HuH-7 (cell line): ENCODE measurements at places on chromosomes 4 and X.
A peak's percentile ranks its signal among the peaks of the same experiment; 100 is the strongest.

GRCh38 chr4:105709081-105709450 is 482 bp downstream of the GSTCD start:
- peak; percentile 23 for DNase-seq

DNA sequence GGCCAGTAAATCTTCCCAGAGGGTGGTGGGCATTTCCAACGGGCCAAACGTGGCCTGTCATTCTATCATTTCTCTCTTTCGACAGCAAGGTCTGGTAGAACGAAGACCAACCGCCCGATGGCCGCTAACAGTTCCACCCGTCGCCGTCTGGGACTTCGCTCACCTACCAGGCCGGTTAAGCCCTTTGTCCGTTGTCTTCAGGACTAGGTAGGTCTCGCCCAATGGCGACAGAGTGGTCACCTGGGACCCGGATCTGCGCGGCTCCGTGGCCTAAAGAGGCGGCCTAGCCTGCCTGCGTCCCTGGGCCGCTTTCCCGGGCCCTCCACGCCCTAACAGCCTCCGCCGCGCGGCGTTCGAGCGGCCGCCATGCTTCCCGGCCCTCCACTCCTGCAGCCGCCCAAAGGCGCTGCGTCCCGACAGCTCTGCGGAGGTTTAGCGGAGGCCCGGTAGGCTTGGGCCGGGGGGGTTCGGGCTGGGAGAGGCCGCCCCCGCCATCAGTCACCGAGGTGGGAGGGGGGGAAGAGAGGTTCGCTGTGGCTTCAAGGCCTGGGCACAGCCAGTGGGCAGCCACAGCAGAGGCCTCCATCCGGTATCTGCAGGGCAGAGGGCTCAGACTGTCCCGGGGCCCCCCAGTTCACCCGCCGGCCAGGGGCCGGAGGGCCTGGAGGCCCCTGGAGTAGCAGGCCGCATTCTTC is 194.0 kb upstream of the BRWD3 start:
- DNase-seq, result no peak

GRCh38 chr4:167842487-167842886 is 249.8 kb upstream of the ANXA10 start:
- DNase-seq, result no peak

GRCh38 chr4:180280726-180281297 is 1962.4 kb upstream of the TENM3 start:
- DNase-seq, result no peak

DNA sequence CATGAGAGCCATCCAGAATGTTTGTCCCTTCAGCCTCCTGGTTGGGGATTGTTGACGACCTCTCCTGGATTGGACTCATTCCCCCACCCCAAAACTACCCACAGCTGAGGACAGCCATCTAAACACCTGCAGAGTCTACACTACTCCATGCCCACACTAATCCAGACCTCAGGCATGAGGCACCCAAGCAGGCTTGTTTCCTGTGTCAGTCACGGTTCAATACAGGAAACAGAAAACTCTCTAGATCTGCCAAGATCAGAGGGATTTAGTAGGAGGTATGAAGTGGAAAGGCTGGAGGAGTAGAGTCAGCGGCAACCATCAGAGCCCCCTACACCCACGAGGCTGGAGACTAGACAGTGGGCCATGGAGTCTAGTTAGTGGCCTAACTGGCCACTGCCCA is 37.7 kb downstream of the HAND2 start:
- DNase-seq, result no peak

- no peak for DNase-seq
These were observed 113.8 kb upstream of the ENPP6 start for GRCh38 chr4:184331268-184331995.

DNA sequence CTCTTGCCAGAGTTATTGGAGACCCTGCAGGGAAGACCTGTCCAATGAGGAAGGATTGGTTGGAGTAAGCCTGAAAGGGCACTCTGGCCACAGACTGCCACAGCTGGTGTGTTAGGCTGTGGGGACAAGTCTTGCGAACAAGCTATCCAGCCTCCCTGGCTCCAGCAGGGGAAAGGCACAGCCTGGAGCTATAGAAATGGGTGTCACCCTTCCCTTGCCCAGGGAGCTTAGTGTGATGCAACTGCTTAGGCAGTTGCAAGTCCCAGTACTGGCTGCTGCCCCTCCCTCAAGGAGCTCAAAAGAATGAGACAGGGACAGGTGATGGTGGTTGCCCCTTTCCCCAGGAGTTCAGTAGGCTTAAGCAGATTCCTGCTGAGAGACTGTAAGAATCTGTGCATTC is 165.7 kb upstream of the CT83 start:
- DNase-seq, result no peak

- no peak for DNase-seq
These were observed 5.8 kb upstream of the CDKN2AIP start for GRCh38 chr4:183438458-183439113.

- DNase-seq, result no peak
These were observed 9.7 kb upstream of the PYURF start for GRCh38 chr4:88533088-88533790.

- DNase-seq, result no peak
These were observed 85.1 kb upstream of the CTSO start for GRCh38 chr4:156038772-156039171.

DNA sequence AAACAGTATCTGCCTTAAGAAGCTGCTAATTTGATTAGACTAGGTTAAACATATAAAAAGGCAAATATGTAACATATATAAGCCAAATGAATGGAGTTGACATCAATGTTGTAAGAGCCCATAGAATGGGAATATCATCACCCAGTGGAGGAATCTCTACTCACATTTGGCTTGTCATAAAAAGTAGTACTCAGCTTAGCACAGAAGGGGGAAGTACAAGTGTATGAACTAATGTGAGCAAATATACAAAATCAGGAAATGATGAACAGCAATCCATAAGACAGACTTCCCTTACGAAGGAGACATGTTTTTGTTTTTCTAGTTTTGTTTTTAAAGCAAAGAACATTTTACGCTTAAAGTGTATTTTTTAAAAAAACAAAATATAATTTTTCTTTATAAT is 74.9 kb downstream of the MAB21L2 start:
- no peak for DNase-seq

GRCh38 chr4:125979950-125980349 is 665.2 kb downstream of the FAT4 start:
- no peak for DNase-seq

GRCh38 chr4:76179398-76180318 is 31.5 kb upstream of the NUP54 start:
- peak; percentile 72 for DNase-seq

DNA sequence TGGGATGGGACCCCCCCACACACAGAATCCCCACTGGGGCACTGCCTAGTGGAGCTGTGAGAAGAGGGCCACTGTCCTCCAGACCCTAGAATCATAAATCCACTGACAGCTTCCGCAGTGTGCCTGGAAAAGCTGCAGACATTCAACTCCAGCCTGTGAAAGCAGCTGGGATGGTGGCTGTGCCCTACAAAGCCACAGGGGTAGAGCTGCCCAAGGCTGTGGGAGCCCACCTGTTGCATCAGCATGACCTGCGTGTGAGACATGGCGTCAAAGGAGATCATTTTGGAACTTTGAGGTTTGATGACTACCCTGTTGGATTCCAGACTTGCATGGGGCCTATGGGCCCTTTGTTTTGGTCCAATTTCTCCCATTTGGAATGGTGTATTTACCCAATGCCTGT is 22.3 kb downstream of the AIMP1 start:
- DNase-seq, result no peak

DNA sequence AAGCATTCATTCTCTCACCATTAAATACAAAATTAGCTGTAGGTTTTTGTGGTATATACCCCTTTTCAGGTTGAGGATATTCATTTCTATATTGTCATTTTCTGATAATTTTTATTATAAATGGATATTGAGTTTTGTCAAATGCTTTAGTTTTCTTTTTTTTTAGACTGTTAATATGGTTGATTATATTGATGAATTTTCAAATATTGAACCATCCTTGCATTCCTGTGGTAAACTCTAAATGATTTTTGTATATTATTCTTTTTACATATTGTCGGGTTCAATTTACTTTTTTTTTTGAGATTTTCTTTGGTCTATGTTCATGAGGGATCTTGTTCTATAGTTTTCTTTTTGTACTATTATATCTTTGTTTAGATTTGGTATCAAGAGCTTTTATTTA is 165.1 kb downstream of the GPAT3 start:
- DNase-seq, result no peak

- DNase-seq, result no peak
These were observed 15.3 kb downstream of the ALB start for GRCh38 chr4:73419106-73420038.

- DNase-seq, result no peak
These were observed 121.8 kb upstream of the ADAMTS3 start for GRCh38 chr4:72690771-72691170.

DNA sequence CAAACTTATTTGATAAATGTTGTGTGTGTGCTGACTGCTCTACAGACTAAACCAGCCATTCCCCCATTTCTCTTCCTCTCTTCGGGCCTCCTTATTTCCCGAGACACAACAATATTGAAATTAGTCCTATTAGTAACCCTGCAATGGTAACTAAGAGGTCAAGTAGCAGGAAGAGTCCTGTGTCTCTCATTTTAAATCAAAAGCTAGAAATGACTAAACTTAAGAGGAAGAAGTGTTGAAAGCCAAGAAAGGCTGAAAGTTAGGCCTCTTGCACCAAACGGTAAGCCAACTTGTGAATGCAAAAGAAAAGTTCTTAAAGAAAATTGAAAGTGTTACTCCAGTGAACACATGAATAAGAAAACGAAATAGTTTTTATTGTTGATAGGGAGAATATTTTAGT is 357.8 kb upstream of the SLC7A11 start:
- no peak for DNase-seq

- no peak for DNase-seq
These were observed 184.0 kb upstream of the TBL1X start for GRCh38 chrX:9280831-9281230.

DNA sequence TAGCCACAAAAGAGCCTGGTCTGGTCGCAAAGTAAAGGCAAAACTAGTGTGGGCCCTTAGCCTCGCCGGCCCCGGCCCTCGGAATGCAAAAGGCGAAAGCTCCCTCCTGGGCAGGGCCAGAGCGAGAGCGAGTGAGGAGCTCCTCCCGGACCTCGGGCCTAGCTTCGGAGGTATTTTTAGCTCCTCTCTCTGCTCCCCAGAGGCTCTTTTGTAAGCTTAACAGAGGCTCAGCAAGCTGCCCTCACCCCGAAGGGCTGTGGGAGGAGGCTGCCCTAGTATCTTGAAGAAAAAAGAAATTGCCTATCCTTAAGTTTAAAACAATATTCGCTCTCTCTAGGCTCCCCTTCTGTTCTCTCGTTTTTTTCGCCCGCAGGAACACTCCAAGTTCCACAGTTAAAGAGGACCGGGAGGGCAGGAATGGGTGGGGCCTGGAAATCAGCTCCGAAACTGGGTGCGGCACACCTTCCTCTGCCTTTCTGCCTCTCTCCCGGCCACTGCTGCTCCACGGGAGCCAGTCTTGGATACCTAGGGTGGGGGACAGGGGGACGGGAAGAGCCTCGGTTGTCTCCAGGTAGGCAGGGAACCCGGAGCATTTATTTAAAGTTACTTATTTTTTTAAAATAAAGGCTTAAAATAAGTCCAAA is 12.1 kb downstream of the HAND2 start:
- DNase-seq, result no peak

- no peak for DNase-seq
These were observed 5.7 kb downstream of the DOK7 start for GRCh38 chr4:3468804-3469203.
